ENCODE measurements at places on chromosomes 12 and 14. TPM values are rescaled to one million over a fixed set of nuclear protein-coding genes. Genes with fewer than 3 reads are reported as not detected.

The GPR65 gene
- 0.15 TPM for polyA plus RNA-seq

DNA sequence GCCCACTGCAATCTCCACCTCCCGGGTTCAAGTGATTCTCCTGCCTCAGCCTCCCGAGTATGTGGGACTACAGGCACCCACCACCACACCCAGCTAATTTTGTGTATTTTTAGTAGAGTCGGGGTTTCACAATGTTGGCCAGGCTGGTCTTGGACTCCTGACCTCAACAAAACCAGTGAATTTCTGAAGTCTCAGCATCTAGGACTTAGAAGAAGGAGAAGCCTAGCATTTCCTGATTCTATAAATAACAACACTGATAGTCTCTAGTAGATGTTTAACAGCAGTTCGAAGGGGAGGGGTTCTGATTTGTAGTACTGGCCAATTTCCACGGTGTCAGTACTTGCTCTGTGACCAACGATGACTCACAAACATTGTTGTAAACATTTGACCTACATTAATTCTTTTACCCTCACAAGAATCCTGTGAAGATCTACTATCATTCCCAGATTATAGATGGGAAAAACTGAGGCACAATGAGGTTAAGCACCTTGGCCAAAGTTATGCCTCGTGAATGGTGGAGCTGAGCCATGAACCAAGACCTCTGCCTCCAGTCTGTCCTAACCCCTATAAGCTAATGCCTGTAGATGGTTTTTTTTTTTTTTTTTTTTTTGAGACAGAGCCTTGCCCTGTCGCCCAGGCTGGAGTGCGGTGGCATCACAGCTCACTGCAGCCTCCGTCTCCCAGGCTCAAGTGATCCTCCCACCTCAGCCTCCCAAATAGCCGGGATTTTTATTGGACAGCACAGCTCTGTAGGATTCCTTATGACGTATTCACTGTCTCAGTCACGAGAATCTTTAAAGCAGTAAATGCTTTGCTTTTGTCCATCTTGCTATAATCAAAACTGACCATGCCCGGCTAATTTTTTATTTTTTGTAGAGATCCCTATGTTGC lies 5.2 kb downstream of the P2RX4 start:
- DNase-seq, result no peak

- no peak for DNase-seq
These were observed 30.3 kb upstream of the PELI2 start for GRCh38 chr14:56087671-56088471.

DNA sequence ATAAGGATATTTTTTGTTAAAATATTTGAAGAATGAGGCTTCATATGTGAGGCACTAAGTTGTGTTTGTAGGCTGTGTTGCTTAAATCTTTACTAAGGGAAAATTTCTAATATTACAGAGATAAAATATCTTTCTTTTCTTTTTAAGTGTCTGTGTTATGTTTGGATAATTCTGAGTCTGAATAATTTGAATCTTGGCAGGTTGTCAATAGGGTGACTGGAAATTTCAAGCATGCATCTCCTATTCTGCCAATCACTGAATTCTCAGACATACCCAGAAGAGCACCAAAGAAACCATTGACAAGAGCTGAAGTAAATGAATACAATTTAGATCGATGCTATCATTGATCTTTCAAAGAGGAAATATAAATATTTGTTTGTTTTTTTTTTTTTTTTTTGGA lies 29.4 kb downstream of the TMPO start:
- DNase-seq, result no peak

Measured in heart left ventricle (tissue), 16 donors.